GM18507 (cell line): ENCODE measurements at places on chromosomes 5 and 9.

DNA sequence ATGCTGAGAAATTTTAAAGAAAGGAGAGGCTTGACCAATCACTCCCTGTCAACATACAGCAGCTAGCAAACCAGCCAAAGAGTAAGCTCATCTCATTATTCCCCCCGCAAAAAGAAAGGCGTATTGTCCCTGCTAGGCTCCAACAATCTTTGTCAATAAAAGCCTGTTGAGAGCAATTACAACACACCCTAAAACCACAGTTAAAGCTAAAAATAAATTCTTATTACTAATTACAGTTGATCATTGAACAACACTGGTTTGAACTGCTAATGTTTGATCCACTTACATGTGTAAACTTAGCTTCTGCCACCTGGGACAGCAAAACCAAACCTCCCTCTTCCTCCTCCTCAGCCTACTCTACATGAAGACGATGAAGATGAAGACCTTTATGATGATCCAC lies 151.2 kb downstream of the TSSK1B start:
- no peak for DNase-seq

DNA sequence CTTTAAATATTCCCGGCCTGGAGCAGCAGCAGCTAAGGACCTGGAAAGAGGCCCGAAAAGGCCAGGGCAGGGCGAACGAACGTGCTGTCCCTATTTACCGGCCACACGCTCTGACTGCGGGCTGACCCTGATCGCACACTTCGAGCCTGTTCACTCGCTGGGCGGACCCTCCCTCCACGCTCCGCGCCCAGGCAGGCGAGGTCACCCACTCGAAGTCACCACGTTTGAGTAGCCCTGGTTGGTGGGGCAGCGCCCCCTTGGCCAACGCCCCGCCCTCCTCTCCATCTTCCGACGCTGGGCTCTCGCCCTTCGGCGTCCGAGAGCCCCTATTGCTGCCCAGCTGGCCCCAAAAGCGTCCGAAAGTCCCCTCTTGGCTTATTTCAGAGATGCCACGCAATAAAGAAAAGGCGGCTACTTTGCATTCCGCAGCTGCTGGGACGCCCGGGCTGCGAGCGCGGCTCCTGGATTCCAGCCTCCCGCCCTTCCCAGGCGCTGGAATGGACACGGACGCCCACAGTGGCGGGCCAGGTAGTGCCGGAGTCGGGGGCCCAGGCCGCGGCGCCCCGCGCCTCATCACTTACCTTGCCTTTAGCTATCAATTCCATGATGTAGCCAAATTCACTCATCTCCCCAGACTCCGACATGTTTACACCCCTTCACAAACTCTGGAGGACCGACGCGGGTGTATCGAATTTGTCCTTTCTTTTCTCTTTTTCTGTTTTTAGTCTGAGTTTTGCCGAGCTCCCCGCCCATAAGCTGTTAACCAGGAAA lies 9.9 kb upstream of the TRIM36 start:
- DNase-seq = no peak

DNA sequence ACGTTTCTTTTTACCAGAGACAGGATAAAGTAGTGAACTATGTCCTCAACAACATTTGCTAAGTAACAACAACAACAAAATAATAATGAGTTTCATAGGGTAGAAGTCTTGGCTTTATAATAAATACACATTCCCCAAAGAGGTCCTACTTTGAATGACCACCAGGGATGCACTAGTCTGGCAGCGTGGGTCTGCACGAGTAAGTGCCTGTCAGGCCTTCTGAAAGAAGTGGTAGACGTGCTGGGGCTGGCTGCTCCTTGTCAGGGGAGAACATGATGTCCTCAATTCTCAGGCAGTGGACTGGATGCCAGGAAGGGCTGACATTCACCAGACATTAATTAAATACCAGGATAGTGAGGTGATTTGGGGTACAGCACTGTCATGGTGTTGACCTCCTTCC lies 331.1 kb downstream of the TMEM38B start:
- no peak for DNase-seq

- no peak for DNase-seq
Measured at GRCh38 chr5:118365718-118366117, 622.6 kb downstream of the DTWD2 start.

GRCh38 chr9:137606005-137606621 lies 627 bp downstream of the ARRDC1 start:
- DNase-seq = no peak

DNA sequence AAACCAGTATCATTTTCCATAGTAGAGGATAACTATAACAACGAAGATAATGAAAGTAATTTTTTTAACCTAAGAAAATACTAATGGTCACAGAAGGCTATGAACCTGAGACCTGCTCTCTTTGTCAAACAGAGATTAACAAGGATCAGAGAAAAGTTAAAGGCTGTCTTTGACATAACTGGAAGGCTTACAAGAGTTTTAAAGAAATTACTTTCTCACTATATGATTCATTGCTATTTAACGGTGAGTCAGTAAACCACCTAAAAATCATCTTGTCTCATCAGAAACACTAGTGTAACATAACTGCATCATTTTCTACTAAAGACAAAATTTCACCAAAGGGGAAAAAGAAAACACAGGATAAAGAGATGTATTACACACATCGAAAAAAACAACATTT lies 19.3 kb downstream of the MLANA start:
- no peak for DNase-seq

DNA sequence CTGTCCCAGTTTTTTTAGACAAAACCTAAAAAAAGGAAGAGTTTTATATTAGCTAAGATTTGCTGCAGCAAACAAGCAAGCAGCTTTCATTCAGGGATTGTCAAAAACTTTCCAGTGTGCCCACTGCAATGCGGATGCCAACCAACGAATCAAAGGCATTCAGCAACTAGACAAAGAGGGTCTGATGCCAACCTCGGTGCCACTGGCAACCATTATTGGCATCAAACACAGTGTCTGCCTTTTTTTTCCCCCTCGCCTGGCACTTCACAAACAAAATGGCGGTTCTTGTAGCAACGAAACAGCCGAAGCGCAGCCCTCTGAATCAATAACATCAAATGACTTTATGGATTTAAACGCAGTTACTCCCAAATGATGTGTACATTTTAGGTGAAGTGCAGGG lies 10.4 kb downstream of the NFIB start:
- no peak for DNase-seq

DNA sequence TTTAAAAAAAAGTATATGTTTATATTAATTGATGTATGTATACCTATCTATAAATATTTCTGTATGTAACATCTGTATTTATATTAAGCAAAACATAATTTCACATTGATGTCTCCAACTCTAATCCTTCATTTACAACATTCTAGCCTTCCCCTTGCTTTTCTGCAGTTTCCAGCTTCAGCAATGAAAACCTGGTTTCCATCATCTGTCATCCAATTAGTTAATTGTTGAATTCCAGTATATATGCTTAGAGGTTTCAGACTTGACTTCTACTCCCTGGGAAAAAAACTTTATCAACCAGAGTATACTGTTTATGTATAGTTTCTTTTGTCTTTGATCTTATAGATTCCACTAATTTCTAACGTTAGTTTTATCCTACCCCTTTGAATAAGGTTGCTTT lies 38.4 kb downstream of the NMUR2 start:
- DNase-seq = no peak
